Fibroblast of skin of left quadriceps (primary cell): ENCODE measurements at places on chromosomes 6 and 20.

GRCh38 chr6:161130967-161131766, 139.6 kb downstream of the MAP3K4 start:
- no peak for DNase-seq

DNA sequence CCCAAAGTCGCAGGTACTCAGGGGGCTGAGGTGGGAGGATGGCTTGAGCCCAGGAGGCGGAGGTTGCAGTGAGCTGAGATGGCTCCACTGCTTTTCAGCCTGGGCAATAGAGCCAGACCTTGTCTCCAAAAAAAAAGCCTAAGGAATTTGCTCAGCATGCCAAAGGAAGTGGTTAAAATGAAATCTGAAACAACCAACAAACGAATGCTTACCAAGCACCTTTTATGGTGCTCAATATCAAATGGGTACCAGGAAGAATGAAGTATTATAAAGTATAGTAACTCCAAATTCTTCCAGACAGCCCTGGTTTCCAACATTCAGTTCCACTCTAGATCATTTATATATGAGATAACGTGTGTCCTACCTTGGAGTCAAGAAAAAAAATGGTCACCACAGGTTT, 14.0 kb downstream of the GMDS start:
- DNase-seq = no peak

DNA sequence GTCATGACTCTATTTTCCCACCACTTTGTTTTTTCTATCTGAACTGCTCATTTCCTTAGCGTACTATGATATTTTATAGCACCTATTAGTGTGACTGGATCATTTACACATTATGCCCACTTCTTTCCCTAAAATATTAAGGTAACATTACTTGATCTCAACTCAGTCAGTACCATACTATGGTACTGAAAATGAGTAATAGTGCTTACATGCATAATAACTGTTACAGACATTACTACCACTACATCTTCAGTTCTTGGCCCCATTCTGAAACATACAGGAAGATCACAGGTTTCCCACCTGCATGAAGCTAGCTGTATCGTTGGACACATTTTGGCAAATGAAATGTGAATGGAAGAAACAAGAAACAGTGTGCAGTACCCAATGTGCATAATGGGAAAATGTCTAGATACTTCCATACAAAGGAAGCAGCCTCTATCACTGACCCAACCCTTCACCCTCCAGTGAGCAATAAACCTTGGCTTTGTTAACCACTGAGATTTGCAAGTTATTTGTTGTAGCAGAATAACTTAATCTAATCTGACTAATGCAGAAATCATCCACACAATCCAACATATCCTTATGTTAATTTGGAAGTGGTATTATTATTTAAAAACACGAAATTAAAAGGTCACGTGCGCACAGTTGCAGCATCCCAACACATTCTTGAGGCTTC, 108.6 kb upstream of the DOK5 start:
- DNase-seq = no peak

DNA sequence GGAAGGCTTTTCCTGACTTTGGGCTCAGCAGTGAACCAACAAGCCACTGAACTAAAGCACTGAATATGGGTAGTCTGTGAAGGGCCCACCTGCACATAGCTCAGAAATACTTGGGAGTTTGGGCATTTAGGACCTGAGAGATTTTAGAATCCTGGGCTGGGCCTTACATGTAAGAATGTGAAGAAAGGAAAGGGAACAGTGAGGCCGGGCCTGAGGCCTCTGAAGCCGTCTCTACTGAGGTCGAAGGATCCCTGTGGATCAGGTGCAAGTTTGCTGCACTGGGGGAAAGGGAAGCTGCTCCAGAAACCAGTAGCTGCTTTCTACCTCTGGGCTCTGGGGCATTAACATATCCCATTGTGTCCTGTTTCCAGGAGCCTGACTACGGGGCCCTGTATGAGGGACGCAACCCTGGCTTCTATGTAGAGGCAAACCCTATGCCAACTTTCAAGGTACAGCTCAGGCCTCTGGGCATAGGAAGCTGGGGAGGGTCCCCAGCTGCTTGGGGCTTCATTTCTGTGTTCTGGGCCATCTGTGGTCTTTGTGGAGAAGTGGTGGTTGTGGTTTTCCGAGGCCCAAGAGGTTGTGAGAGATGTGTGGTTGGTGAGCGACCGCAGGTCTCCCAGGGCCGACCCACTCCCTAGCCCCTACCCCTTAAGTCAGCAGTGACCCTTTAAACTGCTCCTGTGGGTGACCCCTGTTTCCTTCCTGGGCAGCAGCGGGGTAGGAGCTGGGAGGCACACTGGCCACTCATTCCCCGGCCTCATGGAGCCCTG, 30.3 kb downstream of the PLCG1 start:
- no peak for DNase-seq

GRCh38 chr20:23010096-23010495, 25.0 kb upstream of the SSTR4 start:
- no peak for DNase-seq

DNA sequence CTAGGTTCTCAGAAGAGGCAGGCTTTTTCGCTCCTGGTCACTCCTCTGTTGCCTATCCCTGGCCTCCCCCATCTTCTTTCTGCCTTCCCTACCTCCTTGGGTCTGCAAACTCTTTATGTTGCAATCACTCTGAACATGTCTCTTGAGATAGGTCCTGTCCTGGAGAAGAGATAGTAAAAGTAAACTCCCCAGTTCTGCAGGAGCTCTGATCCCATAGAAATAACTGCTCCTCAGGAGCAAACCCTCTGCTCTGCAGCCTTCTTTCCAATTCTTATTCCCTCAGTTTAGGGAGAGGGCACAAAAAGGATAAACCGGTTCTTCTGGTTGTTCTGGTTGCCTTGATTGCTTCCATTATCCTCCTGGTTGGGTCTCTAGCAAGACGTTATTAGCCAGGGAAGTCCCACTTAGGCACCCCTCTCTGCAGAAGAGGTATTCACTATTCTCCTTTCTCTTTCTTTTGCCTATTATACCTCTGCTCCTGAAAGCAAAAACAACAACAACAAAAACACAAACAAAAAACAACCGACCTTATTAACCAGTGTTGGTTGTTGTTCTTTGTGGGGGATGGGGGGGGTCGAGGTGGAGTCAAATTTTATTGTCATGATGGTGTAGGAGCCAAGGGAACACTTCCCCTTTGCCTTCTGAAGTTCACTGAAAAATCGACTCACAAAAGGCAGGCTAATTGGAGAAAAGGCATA, 973 bp downstream of the TRIM38 start:
- no peak for DNase-seq

- DNase-seq = no peak
Observed at GRCh38 chr6:3058957-3059356, 9.3 kb upstream of the RIPK1 start.

DNA sequence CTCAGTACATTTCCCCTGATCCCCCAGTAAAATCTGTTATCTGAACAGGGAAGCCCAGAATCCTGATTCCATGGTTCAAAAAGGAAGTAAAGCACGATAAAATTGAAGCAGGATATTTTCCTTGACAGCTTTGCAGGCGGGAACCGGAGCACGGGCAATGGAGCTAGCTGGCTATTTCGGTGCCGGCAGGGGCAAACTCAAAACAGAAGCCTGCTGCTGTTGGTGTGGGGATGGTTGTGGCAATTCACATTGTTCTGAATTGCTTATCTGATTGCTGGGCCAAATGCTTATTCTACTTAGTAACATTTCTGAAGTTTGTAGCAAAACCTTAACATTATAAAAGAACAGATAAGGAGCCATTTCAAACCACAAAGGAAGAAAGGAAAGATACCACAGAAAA, 172.4 kb downstream of the MMS22L start:
- DNase-seq = no peak

DNA sequence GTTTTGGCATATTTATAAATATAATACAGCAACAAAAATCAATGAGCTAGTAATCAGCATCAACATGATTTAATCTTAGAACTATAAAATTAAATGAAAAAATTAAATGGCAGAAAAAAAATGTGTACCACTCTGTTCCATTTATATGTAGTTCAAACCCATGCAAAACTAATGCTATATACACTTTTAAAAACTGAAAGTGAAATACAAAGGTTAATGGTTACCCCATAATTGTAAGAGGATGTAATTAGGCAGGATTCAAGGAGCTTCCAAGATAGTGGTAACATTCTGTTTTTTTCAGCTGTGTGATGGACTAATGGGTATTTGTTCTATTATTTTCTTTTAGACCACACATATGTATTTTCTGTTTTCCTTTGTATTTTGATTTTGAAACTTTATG, 492.1 kb downstream of the UTRN start:
- no peak for DNase-seq

DNA sequence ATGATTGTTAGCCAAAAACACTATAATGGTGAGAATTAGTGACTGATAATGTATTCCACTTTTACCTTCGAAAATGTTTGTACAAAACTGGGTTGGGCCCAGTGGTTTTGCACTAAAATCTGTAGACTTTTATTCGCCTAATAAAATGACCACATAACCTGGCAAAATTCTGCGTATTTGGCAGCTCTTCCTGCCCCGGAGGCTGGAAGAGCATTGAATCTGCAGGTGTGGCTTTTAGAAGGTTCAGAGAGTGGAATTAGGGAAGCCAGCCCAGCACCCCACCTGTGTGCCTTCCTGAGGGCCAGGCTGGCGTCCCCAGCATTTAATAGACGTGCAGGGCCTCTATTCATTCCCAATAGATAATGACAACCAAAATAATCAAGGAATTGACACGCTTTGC, 256.7 kb downstream of the UST start:
- DNase-seq = no peak

GRCh38 chr20:55469074-55469473, 536.2 kb downstream of the CBLN4 start:
- DNase-seq = no peak

DNA sequence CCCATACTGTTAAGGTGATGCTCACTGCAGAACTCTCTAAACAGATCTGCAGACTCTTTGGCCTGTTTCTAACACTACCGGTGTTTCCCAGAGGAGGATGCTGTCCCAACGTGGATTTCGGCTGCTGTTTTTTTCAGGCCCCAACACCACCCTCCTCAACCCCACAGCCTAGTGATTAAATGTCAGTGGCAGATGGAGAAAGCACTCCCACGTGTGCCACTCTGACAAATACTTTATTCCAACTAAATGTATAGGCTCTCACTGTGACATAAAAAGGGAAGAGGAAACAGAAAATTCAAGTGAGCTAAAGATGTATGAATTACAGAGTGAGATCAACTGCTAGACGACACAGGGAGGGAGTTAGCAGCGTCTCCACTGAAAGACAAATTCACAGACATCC, 3.6 kb downstream of the TBC1D20 start:
- DNase-seq = no peak

DNA sequence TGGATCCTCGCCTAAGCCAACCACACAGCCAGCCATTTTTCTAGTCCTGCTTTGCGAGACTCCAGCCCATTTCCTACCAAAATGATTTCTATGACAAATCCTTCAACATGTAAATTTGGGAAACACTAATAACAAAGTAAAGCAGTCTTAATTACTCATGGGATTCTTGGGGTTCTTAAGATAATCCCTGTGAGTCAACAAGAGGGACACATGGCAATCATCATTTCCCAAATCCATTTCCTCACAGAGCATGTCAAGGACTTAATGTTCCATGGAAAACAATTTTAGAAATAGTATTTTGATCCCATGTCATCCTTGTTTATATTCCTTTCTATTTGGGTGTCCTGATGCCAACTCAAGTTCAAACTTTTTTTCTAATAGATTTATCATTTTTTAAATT, 322.7 kb upstream of the NOX3 start:
- no peak for DNase-seq

GRCh38 chr6:23455754-23456153, 670.3 kb upstream of the NRSN1 start:
- DNase-seq = no peak
